ENCODE measurements at places on chromosomes 7 and 10.

DNA sequence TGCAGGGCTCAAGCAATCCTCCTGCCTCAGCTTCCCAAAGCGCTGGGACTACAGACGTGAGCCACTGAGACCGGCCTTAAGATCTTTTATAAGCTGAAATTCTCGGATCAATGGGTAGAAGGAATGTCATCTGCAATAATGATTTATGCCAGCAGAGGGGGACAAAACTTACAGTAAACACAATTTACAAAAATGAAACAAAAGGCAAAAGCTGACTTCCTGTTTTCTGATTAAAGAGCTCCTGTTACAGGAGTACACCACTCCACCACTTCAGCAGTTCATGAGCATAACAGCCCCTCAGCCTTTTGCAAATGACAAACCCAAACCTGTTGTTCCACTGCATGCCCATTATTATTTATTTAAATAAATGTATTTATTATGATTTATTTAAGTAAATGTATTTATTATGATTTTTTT lies 88.5 kb upstream of the ATP6V0A4 start:
- DNase-seq: peak; percentile 81

DNA sequence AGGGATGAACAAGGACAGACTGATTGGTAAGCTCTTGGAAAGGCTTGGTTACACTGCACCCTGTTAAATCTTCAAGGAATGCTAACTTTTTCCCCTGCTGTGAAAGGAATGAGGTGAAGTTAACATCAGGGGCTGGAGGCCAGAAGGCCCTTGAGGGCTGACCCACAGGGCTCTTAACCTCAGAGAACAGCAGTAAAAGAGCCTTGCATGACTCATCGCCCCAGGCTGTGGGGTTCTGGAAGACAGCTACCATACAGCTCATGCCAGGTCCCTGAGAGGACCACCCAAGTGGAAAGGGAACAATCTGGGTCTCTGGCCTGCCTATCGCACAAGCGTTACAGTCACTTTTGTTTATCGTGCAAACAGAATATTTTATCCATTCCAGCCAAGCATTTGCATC lies 54.4 kb downstream of the CYP2C9 start:
- DNase-seq: no peak

DNA sequence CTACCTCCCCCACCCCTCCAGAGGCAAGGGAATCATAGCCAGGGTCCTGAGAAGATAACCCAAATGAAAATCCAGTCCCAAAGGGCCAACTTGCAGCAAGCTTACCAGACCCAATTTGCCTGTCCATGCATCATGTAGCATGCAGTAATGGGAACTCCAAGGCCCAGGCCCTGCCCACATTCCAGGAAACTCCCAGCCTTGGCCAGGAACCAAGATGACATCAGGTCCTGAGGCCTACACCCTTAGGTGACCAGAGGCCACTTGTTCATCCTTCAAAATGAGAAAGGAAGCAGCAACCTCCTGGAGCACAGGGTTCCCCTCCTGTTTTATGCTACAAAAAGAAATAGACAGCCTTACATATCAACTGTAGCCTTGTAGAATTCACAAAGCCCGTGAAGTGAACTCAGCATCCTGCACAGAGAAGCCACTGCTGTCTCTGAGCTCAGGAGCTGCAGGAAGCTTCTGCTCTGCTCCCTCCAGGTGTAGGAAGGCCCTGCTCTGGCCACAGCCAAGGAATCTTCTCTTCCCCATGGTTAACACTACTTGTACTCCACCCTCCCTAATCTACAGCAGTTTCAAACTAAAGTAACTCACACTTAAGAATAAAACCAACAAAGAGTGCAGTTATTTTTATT lies 30.3 kb upstream of the GRB10 start:
- no peak for DNase-seq

DNA sequence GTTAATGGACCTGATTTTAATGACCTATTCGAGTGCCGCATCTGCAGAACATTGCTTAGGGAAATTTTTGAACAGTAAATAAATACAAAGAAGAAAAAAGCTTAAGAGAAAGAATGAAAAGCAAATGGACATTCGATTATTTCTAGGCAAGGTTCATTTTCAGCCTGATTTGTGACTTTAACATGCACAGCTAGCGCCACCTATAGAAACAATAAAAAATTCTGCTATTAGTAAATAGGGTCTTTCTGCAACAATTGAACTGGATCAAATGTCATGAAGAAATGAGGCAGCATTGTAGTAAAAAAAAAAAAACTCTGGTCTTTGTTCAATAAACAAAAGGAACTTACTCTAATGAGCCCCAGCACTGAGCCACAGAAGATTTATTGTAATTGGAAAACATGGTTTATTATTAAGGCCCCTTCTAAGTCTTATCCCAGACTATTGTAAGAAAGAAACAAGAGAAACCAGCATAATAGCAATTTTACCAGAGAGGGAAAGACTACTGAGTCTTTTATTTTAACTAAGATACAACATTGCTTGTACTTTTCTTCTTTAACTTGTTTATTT lies 41.4 kb upstream of the GHITM start:
- DNase-seq: no peak

GRCh38 chr10:80155696-80156215 lies 23.2 kb downstream of the PLAC9 start:
- no peak for DNase-seq

DNA sequence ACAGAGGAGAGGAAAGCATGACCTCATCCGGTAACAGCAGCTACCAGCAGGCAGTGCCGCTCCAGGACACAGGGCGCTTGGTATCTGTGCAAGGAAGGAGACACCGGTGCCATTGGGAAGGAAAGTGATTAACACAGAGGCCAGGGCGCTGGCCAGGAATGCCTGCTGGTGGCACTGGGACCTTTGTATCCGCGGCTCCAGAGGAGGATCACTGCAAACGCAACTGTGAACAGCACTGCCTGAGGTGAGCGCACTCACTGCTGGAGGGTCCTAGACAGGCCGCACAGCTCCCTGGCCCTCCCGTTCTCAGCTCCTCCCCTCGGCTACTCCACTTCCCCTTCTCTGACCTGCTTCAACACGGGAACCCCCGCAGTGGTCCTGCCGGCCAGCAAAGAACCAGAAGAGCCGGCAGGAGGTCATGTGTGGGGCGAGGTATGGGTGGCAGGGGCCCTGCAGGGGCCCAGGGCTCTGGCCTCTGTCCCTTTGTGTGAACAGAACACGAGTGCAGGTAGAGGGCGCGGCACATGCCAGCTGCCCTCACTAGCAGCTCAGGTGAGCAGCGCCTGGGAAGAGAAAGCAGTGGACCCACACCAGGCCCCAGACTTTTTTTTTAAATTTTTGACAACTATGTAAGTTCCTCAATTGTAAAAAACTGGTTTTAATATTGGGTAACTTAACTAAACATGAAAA lies 107.6 kb downstream of the VIPR2 start:
- DNase-seq: no peak

- no peak for DNase-seq
These were observed 155.2 kb downstream of the CUX1 start for GRCh38 chr7:101972627-101973026.

GRCh38 chr10:93991596-93992284 lies 2.0 kb upstream of the PLCE1 start:
- DNase-seq: no peak

DNA sequence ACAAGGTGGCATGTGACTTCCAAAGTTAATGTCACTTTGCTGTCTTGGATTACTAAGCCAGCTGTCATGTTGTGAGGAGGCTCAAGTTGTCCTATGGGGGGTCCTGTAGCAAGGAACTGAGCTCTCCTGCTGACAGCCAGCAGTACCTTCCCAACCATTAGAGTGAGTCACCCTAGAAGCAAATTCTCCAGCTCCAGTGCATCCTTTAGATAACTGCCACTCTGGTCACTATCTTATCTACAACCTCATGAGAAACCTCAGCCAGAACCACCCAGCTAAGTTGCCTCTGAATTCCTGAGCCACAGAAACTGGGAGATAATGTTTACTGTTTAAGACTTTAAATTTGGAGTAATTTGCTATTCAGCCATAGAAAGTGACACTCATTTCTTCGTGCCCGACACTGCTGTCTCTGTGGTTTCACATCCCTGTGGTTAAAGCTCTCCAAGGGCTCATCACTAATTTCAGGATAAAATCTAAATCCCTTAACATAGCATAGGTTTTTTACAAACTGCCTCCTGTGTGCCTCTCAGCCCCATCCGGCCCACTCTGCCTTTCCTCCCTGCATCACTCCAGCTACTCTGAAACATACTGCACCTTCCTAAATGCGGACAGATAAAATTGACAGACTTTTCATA lies 83.5 kb downstream of the PRR15 start:
- no peak for DNase-seq

DNA sequence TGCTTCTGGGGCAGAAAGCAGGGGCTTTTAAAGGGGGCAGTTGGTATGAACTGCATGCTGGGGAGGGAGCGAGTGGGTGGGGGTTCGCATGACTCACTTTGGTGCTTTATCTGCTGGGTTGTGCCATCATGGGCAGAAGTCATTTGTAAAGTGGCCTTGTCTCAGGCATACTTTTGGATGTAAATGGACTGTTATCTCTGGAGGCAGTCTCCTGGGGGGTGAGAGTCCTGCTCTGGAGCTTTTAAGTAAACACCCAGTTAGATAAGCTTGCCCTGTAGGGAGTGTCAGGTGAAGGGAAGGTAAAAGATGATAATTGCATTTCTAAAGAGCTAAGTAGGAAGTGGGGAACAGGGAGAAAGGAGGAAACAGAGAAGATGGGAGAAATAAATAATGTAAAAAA lies 1.6 kb upstream of the GSTO1 start:
- DNase-seq: no peak

GRCh38 chr7:28018856-28019465 lies 161.6 kb downstream of the JAZF1 start:
- no peak for DNase-seq
